ENCODE measurements at places on chromosomes 6 and 20. TPM values are rescaled to one million over a fixed set of nuclear protein-coding genes. Genes with fewer than 3 reads are reported as not detected.

DNA sequence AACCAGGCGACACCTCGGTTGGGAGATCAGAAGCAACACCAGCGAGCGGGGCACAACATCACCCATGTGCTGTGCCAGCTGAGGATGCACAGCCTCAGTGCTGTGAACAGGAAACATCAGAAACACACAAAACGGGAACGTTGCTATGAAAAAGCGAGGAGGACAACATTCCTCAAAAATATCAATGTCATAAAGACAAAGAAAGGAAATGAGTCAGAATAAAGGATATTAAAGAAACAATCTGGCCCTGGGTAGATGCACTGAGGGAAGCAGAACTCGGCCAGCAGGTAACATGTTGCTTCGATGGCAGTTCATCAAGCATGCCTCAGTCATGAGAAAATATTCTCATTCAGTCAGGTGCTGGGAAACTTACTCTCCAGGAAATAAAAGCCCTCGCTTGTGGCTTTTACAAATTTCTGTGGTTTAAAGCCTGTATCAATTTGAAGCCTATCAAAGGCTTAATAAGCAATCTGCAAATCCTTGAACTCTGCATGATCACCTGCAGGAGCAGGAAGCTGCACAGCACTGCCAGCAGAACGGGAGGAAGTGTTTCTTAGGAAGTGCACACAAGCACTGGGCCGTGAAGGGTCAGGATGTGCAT lies 77.5 kb downstream of the GINS1 start:
- peaks cover 6% of the 10 kb centered on the region for H3K4me1 ChIP-seq
- H3K36me3 ChIP-seq, result peaks cover 17% of the 10 kb centered on the region
- no peaks in the 10 kb centered on the region for H3K27me3 ChIP-seq
- DNase-seq, result no peak

GRCh38 chr20:63747622-63748069 lies 8.1 kb downstream of the SLC2A4RG start:
- H3K27me3 ChIP-seq, result no peaks in the 10 kb centered on the region
- no peak overlapping the region for H3K27ac ChIP-seq
- no peak for DNase-seq
- no peak overlapping the region for H3K4me3 ChIP-seq
- H3K4me1 ChIP-seq, result no peaks in the 10 kb centered on the region

- no peak overlapping the region for H3K4me3 ChIP-seq
- H3K4me1 ChIP-seq, result peaks cover 52% of the 10 kb centered on the region
- DNase-seq, result no peak
- H3K27me3 ChIP-seq, result no peaks in the 10 kb centered on the region
- H3K36me3 ChIP-seq, result no peaks in the 10 kb centered on the region
These were observed 508.7 kb upstream of the CITED2 start for GRCh38 chr6:139882977-139883728.

DNA sequence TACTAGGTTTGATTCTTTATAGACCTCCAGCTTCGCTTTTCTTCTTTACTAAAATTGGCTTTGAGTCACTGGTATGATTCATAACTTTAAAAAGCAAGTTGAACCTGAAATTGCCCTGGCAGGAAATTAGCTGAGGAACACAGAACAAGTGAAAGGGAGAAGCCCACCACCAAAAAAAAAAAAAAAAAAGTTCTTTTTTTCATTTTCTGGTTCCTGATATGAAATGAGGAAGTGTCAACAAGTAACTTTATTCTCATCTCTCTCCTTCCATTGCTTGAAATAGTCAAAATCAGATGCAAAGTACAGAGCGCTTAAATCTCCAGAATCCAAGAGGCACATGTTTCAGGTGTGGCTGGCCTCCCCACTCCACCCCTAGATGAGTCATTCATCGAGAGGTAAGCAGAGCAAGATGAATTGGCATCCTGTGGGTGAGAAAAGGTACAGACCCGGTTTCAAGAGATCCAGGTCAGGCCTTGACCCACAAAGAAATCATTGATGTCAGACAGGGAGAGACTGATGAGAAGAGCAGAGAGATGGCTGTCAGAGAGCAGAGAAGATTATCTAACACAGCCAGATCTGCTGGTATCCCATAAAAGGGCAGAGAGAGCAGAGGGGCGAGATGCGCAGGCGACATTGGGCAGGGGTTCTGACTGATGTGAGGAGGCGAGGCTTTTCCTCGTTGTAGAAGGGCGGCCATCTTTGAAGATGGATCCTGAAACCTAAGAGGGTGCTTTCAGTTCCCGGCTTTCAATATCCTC lies 54.8 kb upstream of the MBOAT1 start:
- H3K4me3 ChIP-seq, result no peak overlapping the region
- H3K27me3 ChIP-seq, result no peaks in the 10 kb centered on the region
- H3K4me1 ChIP-seq, result peaks cover 13% of the 10 kb centered on the region

GRCh38 chr6:71268735-71269437 lies 19.7 kb upstream of the OGFRL1 start:
- H3K27me3 ChIP-seq, result no peaks in the 10 kb centered on the region
- H3K4me3 ChIP-seq, result no peak overlapping the region

GRM4 gene
- total RNA-seq, result 0.26 TPM

SCRT2 gene
- not detected for total RNA-seq

Measured in chondrocyte (in vitro differentiated cells).